ENCODE measurements at places on chromosomes 1 and 21.

DNA sequence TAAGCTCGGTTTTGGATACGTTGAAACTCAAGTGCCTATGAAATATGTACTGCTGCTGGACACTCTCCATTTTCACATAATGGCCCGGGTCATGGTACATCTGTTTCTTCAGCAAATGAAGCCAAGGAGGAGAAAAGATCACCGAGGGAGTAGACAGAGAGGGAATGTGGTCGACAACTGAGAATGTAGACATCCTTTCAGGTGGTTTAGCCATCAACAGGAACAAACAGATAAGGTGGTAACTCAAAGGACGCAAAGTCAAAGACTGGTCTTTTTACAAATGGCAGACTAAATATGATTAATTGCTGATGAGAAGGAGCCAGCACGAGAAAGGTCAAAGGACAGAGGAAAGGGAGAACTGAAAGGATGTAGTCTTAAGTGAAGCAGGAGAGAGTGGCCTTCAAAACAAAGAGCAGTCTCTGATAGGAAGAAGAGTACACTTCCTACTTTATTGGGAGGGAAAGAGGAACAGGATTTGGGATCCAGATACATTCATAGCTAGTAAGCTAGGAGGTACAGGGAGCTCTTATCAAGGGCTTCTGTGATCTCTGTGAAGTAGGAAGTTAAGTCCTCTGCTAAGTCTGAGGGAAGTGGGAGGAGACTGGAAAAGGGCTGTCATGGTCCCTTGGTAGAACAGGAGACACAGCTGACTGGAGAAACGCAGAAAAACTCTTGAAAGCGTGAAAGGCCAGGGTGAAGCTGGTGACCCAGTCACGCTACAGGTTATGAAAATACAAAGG, 28.3 kb downstream of the NUP133 start:
- no peak for DNase-seq

- DNase-seq: no peak
Observed at GRCh38 chr1:16021681-16022080, at the start of gene CLCNKA. Gene CLCNKA, plus strand, starts transcription at chr1:16022036. Its CDS starts 584 bp downstream, at chr1:16022620.

DNA sequence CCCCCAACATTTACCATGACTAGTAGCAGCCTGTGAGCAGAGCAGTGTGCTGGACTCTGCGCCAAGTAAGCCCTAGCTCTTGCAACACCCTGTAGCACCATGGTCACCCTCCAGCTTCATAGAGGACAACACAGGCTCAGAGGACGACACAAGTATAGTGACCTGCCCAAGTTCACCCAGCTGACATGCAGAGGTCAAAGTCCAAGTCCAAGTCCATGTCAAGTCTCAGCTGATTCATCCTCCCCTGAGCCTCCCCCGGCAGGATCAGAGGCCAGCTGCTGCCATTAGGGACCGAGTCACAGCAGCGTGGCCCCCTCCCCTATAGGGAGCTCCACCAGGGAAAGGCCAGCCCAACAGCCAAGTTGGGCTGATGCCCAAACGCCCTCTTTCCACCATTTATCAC, 15.9 kb downstream of the SDC3 start:
- no peak for DNase-seq

- no peak for DNase-seq
Observed at GRCh38 chr1:97563926-97564325, 356.9 kb downstream of the DPYD start.
